ENCODE measurements at places on chromosomes 1 and 21.

DNA sequence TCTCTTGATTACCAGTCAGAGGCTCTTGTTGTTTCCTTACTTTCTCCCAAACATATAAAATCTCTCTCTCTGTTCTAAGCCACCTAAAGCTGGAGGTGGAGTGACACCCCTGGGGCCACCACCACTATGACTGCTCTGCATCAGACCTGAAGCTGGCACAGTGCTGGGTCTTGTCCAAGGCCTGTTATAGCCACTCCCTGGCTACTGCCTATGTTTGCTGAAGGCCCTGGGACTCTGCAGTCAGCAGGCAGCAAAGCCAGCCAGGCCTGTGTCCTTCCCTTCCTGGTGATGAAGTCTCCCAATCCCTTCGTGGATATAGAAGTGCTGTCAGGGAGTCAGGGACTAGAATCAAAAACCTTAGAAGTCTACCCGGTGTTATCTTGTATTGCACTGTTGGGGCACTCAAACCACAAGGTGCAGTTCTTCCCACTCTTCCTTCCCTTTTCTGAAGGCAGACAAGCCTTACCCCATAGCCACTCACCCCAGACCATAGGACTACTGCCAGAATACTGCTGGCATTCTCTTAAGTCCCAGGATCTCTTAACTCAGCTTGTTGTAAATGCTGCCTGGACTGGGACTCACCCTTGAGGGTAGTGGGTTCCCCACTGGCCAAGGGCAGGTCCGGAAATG lies 103.1 kb downstream of the RPS6KC1 start:
- no peak for DNase-seq

GRCh38 chr1:33342041-33342723 lies 21.3 kb upstream of the A3GALT2 start:
- peak; percentile 94 for DNase-seq

- no peak for DNase-seq
These were observed 109.2 kb downstream of the CASZ1 start for GRCh38 chr1:10687251-10687651.

GRCh38 chr1:112509005-112509659 lies 367 bp downstream of the WNT2B start:
- no peak for DNase-seq

GRCh38 chr1:57860325-57860724 lies 436.5 kb upstream of the DAB1 start:
- DNase-seq, result no peak

DNA sequence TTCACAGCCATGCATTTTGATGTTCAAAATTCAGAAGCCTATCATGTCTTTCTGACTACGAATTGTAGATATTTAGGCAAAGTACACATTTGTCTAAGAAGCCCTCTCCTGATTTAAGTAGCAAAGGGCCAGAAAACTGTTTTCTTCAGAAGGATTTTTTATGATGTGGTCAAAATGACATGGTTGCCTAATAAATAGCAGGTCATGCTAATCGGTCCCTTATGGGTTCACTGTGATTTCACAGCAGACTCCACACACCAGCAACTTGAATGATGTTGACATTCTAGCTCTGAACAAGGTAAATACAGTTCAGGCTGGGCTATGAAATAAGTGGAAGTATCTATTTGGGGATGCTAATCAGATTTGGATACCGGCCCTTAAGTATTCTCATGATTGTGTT lies 178.7 kb upstream of the DPYD start:
- DNase-seq, result no peak

- DNase-seq, result peak; percentile 49
These were observed 199.0 kb upstream of the DPYD start for GRCh38 chr1:98119796-98120195.

GRCh38 chr1:150553392-150554085 lies 4.3 kb downstream of the ADAMTSL4 start:
- no peak for DNase-seq

GRCh38 chr1:65758128-65758527 lies 34.6 kb upstream of the PDE4B start:
- no peak for DNase-seq

All from A673 (cell line).